Activated naive CD4-positive, alpha-beta T cell treated with anti-CD3 and anti-CD28 coated beads, Interleukin-2, amount 50 U/mL, for 16 hours (primary cell): ENCODE measurements at places on chromosomes 1 and 21.
A peak's percentile ranks its signal among the peaks of the same experiment; 100 is the strongest.

DNA sequence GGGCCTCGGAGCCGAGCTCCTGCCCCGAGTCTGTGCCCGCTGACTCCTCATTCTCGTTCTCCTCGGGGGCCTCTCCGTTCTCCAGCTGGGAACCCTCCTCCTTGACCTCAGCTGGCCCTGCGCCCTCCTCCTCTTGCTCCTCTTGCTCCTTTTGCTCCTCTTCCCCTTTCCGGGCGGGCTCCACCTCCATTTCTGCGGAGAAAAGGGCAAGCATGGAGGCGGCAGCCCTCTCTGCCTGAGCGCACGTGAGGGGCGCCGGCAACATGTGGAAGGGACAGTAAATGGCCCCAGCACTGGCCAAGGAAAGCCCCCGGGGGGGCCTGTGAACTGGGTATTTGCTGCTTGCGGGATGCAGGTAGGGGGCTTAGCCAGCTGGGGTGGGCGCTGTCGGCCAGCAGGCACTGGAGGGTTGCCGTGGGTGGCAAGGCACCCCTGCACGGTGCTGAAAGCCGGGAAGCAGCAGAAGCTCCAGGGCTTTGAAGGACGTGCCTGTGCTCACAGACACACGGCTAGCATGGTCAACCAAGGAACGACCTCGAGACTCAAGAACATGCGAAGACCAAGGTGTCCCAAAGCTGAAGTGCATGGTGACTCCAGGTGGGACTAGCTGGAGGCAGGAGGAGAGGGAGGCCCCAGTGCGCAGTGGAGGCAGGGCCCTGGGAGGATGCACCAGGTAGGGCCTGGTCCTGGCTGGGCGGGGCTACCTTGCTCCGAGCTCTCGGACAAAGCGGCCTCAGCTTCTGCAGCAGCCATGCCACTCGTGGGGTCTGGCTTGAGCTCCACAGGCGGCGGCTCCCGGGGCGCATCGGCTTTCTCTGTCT lies 30.7 kb downstream of the ZBTB17 start:
- no peak for DNase-seq

DNA sequence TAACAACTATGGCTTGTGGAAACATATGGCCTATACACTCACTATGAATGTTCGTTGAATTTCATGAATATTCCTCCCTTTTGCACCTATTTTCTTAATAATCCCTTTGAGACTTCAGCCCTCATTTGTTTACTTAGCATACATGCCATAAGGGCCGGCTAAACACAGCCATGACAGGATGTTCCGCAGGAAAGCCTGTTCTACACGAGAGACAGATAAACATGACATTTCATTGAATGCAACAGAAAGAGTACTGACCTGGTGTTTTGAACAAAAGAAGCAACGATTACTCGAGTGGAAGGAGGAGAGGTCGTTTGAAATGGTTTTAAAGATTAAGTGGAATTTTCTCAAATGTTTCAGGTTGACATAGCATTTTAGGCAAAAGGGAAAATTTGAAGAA lies 459.5 kb upstream of the CXADR start:
- DNase-seq, result no peak

GRCh38 chr1:81351864-81352263 lies 448.9 kb upstream of the ADGRL2 start:
- DNase-seq, result no peak

DNA sequence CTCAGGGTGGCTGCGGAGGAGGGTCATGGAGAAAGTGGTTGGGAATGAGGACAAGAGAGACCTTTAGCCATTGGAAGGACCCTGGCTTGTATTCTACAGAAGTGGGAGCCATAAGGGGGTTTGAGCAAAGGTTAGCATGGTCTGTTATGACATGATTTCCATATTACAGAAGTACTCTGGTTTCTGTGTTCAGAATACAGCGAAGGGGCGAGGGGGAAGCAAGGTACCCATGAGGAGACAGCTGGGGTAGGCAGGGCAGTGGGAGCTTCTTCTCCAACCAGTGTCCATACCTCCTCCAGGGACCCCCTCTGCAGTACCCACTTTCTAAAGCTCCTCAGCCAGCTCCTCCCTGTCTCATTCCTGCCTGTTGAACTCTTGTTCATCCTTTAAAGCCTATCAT lies 21.9 kb upstream of the KCNE1 start:
- no peak for DNase-seq

- no peak for DNase-seq
Measured at GRCh38 chr1:221648201-221648600, 93.7 kb downstream of the DUSP10 start.

DNA sequence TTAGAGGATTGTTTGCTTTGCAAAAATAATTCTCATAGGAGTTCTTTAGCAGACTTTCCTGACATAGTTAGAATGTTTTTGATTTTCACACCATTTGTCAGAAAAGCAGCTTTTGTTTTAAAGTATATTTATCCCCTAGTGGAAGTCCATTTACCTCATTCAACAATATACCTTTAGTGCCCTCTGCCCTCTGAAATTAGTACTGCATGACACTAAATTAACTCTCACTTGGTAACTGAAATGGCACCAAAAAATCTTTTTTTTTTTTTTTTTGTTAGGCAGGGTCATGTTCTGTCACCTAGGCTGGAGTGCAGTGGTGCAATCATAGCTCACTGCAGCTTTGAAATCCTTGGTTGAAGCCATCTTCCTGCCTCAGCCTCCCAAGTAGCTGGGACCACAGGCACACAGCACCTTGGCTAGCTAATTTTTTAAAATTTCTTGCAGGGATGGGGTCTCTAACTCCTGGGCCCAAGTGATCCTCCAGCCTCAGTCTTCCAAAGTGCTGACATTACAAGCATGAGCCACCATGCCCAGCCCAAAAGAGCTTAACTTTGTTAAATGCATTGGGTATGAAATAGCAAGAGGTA lies 13.6 kb downstream of the LRRC42 start:
- no peak for DNase-seq

DNA sequence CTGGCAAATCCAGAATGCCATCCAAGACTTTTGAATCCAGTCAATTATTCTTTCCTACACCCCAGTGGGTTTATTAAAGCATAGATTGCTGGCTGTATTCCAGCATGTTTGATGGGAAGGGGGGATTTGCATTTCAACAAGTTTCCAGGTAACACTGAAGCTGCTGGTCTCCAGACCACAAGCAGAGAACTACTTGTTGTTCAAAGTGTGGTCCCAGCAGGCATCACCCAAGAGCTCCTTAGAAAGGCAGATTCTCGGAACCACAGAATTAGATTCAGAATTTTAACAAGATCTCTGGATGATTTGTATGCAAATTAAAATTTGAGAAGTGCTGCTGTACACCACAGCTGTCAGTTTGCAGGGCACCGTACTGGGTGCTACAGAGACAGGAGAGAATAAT lies 216.3 kb upstream of the FAM78B start:
- DNase-seq, result no peak

GRCh38 chr1:12174924-12175810 lies 8.4 kb downstream of the TNFRSF1B start:
- DNase-seq, result no peak

- no peak for DNase-seq
Measured at GRCh38 chr1:110056776-110057175, 13.7 kb downstream of the ALX3 start.

DNA sequence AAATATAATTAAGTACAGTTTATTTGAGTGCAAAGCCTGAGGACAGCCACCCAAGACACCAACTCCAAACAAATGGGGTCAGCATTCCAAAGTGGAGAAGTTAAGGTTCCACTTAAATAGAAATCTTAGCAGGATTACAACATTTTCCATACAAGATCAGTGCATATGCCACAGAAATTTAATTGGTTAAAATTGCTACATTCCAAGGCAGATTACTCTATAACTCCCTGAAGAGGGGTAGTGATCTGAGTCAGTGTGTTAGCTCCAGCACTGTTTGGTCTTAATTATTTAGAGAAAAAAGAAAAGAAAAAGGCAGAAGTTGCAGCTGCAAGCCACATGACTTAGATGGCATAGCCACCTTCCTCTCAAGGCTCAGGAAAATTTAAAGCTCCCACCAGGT lies 297.5 kb downstream of the HHIPL2 start:
- DNase-seq, result no peak

DNA sequence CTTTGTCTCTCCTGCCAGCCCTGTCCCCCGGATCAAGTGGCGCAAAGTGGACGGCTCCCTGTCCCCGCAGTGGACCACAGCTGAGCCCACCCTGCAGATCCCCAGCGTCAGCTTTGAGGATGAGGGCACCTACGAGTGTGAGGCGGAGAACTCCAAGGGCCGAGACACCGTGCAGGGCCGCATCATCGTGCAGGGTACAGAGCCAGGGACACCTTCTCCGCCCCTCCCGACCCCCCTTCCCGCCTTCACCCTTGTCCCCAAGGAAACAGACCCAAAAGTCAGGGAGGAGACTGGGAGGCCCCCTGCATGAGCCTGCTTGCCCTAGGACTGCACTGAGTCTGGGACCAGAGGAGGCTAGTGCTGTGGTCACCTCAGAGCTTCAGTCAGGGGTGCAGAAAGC lies 18.2 kb downstream of the CNTN2 start:
- no peak for DNase-seq

GRCh38 chr1:92934395-92935378 lies 26.6 kb downstream of the DIPK1A start:
- no peak for DNase-seq

DNA sequence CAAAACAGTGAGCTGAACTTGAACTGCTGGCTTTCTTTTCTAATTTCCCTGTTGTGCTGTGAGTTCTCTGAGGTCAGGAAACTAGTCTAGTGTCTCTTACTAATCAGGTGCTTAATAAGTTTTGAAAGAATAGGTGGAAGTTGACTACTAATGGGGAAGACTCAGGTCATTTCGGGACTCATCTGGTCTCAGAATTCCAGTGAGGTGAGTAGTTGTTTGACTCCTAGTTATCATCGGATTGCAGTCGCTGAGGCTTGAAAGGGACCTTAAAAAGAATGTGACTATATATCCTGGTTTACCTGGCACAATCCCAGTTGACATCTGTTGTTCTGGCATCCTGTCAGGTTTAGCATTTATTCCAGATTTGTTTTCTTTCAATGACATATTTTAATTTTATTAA lies 81.4 kb upstream of the SPAG17 start:
- DNase-seq, result no peak

DNA sequence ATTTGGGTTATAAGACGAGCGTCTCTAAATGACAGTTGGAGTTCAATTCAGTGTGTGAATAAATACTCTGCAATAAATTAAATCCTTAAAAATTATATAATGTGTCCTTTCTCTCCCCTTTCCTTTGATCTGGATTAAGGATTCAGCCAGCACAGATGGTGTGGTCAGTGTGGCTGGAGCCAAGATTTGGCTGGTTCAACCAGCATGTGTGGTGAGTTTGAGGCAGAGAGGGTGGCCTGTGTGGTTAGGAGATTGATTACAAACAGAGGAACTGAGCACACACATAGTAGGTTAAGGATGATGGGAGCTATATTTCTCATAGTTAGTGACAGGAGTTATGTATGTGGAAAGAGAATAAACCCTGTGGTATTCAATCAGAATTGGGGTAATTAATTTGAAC lies 14.2 kb upstream of the AMIGO1 start:
- no peak for DNase-seq

DNA sequence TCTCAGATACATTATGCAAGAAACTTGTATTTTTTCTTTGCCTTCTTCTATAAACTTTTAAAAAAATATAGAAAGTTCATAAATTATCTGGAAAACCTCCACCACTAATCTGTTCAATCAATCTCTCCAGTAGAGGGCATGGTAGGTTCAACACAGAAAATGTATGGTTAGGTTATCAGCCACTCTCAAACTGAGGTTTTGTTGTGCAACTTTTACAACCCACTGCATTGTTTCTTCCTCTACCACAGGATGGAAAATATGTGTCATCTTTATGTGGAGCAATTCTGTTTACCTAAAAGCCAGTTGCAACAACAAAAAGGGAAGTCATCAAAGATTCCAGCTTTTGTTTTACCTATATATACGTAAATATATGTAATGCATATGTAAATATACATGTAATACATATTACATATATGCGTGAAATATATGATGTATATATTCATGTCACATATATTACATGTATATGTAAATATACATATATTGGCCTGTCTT lies 3.0 kb upstream of the RGS2 start:
- DNase-seq, result no peak

DNA sequence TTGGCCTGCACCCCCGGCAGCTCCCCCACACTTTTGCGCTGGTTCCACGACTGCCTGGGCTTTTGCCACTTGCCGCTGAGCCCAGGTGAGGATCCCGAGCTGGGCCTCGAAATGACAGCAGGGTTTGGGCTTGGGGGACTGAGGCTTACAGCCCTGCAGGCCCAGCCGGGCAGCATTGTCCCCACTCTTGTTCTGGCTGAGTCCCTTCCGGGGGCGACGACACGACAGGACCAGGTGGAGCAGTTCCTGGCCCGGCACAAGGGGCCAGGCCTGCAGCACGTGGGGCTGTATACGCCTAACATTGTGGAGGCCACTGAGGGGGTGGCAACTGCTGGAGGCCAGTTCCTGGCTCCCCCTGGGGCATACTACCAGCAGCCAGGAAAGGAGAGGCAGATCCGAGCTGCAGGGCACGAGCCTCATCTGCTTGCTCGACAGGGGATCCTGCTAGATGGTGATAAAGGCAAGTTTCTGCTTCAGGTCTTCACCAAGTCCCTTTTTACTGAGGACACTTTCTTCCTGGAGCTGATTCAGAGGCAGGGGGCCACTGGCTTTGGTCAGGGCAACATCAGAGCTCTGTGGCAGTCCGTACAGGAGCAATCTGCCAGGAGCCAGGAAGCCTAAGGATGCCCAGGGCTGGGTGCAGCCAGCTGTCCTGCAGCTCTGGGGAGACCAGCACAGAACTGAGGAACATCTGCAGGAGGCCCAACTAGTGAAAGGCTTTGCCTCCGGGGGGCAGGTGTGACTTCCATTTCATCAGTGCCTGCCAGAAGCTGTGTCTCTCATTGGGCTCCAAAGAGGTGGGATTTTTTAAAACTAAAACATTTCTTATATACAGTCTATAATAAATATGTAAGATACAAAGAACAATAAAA lies 1.2 kb downstream of the HPDL start:
- DNase-seq, result no peak

DNA sequence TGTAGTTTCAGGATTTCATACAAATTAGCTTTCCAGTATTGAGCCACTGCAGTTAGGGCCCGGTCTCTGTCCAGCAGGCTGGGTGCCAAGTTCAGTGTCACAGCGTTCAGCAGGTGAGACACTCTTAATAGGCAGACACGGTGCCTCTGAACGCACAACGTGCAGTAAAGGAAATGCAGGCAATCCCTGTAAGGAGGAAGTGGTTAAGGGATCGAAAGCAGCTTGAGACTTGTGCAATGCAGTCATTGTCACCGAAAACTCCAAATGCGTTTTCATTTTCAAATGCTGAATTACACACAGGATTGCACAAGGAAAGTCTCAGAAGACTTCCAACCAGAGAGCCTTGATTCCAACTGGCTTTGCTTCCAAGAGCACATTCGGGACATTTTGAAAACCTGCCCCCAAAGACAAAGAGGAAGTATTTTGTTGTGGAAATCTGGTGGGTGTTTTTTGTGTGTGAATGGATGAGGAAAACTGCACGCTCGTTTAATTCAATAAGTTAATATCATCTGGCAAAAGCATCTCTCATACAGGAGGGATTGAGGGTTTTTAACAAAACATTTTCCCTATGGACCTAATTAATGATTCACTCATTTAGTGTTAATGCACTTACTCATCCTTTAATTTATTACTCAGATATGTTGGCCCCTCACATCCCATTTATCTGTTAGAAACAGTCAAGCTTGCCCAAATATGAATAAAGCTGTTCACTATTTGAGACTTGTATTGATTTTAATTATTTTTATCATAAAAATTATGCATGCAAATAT lies 61.6 kb downstream of the PTGS2 start:
- DNase-seq, result peak; percentile 35
